ENCODE measurements at places on chromosomes 5 and 9. TPM values are rescaled to one million over a fixed set of nuclear protein-coding genes. Genes with fewer than 3 reads are reported as not detected.

DNA sequence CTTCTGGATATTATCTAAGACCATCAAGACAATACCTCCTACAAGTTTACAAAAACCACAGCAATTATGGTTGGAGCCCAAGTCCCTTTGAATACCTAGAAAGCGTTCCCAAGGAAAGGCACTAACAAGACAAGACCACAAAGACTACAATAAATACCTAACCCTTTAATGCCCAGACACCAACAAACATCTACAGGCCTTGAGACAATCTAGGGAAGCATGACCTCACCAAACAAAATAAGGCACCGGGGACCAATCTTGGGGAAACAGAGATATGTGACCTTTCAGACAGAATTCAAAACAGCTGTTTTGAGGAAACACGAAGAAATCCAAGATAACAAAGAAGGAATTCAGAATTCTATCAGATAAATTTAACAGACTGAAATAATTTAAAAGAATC is 37.8 kb downstream of the OXCT1 start:
- H3K27me3 ChIP-seq: no peaks in the 10 kb centered on the region
- H3K4me3 ChIP-seq: no peak overlapping the region
- H3K27ac ChIP-seq: no peak overlapping the region
- DNase-seq: no peak

DNA sequence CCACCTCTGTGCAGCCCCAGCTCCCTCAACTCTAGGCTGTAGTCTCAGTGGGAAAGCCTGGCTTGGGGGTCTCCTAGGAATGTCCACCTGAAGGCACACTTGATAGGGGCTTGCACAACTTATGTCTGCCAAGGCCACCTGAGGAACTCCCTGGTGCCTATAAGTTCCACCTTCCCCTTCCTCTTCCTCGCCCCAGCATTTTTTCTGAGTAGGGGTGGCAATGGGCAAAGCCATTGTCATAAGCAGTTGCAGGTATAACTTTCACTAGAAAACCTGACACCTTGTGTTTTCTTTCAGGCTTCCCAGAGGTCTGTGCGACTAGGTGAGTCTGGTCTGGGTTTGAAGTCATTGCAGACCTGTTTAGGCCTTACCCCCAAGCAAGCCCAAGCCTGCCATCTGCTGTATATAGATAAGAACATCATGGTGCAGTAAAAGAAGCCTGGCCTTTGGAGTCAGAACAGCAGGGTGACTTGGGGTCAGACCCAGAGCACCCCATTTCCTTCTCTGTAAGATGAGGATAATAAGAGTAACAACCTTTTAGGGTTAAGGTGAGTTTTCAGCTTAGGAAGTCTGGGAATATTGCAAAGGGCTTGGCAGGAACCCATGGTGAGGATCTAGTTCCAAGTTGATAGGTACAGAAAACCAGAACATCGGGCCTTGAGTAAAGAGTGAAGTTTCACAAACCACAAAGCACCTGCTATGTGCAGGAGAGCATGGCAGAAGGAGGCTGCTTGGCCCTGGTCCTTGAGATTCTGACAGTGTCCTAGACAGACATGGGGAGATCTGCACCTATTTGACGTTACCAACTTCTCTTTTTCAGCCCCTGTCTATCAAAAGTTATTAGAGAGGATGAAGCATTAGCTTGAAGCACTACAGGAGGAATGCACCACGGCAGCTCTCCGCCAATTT is 33.8 kb downstream of the TGFBI start:
- H3K27me3 ChIP-seq: no peaks in the 10 kb centered on the region
- H3K4me1 ChIP-seq: no peaks in the 10 kb centered on the region
- no peaks in the 10 kb centered on the region for H3K36me3 ChIP-seq

GRCh38 chr9:97874624-97875023 is 21.6 kb downstream of the FOXE1 start:
- H3K27me3 ChIP-seq: no peaks in the 10 kb centered on the region
- H3K4me1 ChIP-seq: no peaks in the 10 kb centered on the region
- no peak overlapping the region for H3K4me3 ChIP-seq
- no peak overlapping the region for H3K27ac ChIP-seq
- no peaks in the 10 kb centered on the region for H3K36me3 ChIP-seq

- no peaks in the 10 kb centered on the region for H3K27me3 ChIP-seq
- no peak overlapping the region for H3K4me3 ChIP-seq
- H3K27ac ChIP-seq: no peak overlapping the region
- H3K4me1 ChIP-seq: peaks cover 9% of the 10 kb centered on the region
- peak; percentile 35 for DNase-seq
- H3K36me3 ChIP-seq: no peaks in the 10 kb centered on the region
Measured at GRCh38 chr9:136773386-136774044, 9.2 kb upstream of the LCN15 start.

DNA sequence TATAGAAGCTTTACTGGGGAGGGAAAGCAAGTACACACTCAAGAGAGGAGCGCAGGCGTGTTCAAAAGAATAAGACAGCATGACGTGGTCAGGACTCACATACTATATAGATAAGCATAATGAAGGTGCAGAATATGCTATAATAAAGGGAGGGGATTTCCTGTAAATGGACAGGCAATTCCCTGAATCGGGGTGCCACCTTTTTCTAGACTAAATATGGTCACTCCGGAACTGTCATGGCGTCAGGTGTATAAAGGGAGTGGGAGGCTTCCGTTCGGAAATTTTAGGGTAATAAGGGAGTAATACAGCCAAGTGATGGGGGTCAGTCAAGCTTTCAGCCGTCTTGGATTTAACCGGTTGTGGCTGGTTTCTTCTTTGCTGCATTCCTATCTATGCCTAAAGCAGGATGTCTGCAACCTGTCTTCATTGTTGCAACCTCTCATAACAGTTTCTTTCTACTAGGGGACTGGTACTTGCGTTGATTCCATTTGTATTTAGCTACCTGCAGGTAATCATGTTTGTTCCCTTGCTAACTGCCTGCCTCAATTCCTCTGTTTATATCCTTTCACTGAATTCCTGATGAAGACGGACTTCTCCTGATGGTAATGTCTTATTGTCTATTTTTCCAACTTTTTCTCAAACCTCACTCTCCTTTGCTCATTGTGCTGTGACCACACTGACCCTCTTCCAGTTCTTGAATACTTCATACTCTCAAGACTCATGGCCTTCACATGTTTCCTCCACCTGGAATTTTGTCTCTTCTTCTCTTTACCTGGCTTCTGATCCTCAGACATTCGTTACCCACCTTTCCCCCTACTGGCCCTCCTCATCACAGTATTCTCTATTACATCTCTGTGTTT is 48.9 kb downstream of the PRR16 start:
- no peaks in the 10 kb centered on the region for H3K36me3 ChIP-seq
- DNase-seq: no peak
- no peaks in the 10 kb centered on the region for H3K4me1 ChIP-seq
- no peak overlapping the region for H3K27ac ChIP-seq

- H3K36me3 ChIP-seq: no peaks in the 10 kb centered on the region
- H3K4me3 ChIP-seq: no peak overlapping the region
- no peaks in the 10 kb centered on the region for H3K4me1 ChIP-seq
- DNase-seq: no peak
- no peaks in the 10 kb centered on the region for H3K27me3 ChIP-seq
- H3K27ac ChIP-seq: no peak overlapping the region
Measured at GRCh38 chr5:139064613-139065012, 133.6 kb downstream of the SIL1 start.

- no peak for DNase-seq
- no peaks in the 10 kb centered on the region for H3K36me3 ChIP-seq
- H3K4me1 ChIP-seq: no peaks in the 10 kb centered on the region
Measured at GRCh38 chr9:543478-543877, 298.0 kb upstream of the DMRT1 start.

DNA sequence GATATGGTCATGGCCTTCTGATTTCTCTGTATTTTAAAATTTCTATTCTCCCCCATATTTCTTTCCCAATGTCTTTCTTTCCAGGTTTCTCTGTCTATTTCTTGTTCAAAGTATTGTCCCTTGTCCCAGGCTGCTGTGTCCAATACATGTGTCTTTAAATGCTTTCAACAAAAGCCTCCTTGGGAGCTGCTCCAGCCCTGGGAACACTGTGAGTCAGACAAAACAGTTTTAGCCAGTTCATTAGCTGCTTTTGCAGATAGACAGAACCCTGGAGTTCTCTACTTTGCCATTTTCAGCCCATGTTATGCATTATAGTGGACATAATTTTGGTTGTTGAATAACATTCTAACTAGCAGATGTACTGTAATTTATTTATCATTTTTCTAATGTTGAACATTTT is 20.5 kb upstream of the JAK2 start:
- H3K36me3 ChIP-seq: no peaks in the 10 kb centered on the region
- no peak for DNase-seq
- H3K27me3 ChIP-seq: no peaks in the 10 kb centered on the region

DNA sequence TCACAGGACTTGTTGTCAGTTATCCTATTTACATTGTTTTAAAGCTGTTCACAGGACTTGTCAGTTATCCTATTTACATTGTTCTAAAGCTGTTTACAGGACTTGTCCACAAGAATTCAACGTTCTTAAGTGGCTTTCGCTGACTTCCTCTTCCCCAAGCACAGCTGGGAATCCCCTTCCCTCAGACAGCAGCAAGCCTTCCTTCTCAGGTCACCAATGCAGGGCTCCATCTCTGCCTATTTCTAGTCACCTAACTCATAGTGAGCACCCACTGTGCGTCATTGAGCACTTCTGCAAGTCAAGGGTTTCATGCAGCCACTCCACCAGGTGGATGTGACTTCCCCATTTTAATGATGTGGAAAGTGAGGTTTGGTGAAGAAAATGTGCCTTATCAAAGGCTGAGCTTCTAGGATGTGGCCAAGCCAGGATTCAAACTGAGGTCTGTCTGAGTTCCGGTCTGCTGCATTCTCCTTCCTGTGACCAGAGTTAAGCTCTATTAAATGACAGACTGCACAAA is 109.8 kb upstream of the ZNF462 start:
- H3K4me1 ChIP-seq: peaks cover 11% of the 10 kb centered on the region
- H3K36me3 ChIP-seq: no peaks in the 10 kb centered on the region
- H3K27ac ChIP-seq: no peak overlapping the region

- no peaks in the 10 kb centered on the region for H3K27me3 ChIP-seq
- peaks cover 4% of the 10 kb centered on the region for H3K4me1 ChIP-seq
- no peaks in the 10 kb centered on the region for H3K36me3 ChIP-seq
- DNase-seq: no peak
- H3K27ac ChIP-seq: no peak overlapping the region
Measured at GRCh38 chr5:123528878-123529277, 16.9 kb downstream of the CSNK1G3 start.

DNA sequence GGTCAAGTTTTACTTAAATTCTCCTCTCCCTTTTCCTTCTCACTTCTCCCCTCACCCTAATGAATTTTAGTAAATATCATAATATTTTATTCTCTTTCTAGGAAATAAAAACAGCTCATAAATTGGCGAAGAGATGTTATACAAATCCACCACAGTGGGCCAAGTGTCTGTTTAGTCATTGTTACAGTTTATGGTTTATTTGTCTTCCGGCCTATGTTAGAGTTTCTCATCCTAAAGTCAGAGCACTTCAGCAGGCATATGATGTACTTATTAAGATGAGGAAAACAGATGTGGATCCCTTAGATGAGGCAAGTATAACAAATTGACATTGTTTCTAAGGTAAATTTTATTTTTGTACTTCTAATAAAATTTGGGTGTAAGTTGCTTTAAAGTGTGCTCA is 48.2 kb downstream of the RPS6 start:
- H3K27ac ChIP-seq: no peak overlapping the region
- no peaks in the 10 kb centered on the region for H3K27me3 ChIP-seq
- H3K4me1 ChIP-seq: no peaks in the 10 kb centered on the region
- DNase-seq: no peak
- H3K4me3 ChIP-seq: no peak overlapping the region

DNA sequence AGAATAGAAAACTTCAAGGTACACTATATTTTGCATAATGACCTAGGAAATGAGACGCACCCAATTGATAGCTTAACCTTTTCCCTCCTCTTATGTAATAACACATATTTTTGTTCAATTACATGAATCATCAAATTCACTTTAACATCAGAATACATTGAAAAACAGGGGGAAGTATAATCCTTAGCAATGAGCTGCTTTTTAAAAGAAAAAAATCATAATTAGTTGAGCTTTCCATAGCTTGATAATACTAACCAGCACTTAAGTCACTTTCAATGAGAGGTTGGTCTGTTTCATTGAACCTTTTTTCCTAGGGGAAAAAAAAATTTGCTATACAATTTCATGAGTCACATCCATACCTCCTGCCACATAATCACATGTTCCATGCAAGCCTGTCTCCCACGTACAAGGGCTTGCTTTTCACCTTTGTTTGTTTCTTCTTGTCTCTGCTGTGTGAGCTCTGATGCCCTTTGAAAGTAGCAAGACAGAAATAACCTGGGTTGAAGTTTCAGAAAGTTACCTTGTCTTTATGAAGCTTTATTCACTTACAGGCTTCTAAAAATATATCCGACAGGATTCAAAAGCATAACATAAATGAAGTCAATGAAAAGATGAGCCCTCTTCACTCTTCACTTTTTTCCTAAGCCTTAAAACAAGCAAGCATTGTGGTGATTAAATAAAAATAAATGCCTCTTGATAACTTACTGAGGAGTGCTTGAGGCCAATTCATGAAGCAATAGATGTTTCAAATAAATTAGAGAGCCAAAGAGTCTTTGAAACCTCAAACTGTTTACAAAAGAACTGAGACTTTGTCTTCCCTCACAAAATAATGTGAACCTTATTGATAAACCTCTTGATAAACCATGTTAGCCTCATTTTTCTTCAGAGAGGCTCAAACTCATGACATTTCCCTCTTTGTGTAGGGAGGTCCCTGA is 108.5 kb downstream of the FEM1C start:
- H3K27me3 ChIP-seq: no peaks in the 10 kb centered on the region
- no peaks in the 10 kb centered on the region for H3K36me3 ChIP-seq
- no peaks in the 10 kb centered on the region for H3K4me1 ChIP-seq
- no peak overlapping the region for H3K27ac ChIP-seq
- no peak overlapping the region for H3K4me3 ChIP-seq
- no peak for DNase-seq

GRCh38 chr5:94810281-94810680 is 191.8 kb downstream of the SLF1 start:
- H3K36me3 ChIP-seq: no peaks in the 10 kb centered on the region
- DNase-seq: no peak
- no peak overlapping the region for H3K4me3 ChIP-seq
- no peaks in the 10 kb centered on the region for H3K27me3 ChIP-seq
- H3K4me1 ChIP-seq: no peaks in the 10 kb centered on the region

- H3K27ac ChIP-seq: no peak overlapping the region
- no peaks in the 10 kb centered on the region for H3K4me1 ChIP-seq
- no peaks in the 10 kb centered on the region for H3K27me3 ChIP-seq
- no peak overlapping the region for H3K4me3 ChIP-seq
Measured at GRCh38 chr5:22557251-22557650, 295.9 kb downstream of the CDH12 start.

ACER2 gene
- total RNA-seq: 0.61 TPM

SH3GL2 gene
- not detected for total RNA-seq

C5orf22 gene
- total RNA-seq: 20.0 TPM

SMIM33 gene
- total RNA-seq: not detected

IL9 gene
- total RNA-seq: not detected

TAL2 gene
- not detected for total RNA-seq

Data from natural killer cell (primary cell).